NCI-H2081 (cell line): ENCODE measurements at places on chromosomes 2 and 18.

- DNase-seq = no peak
These were observed 118.6 kb downstream of the PARD3B start for GRCh38 chr2:204663816-204664425.

GRCh38 chr2:183148955-183149354, 24.7 kb downstream of the NUP35 start:
- DNase-seq = no peak

GRCh38 chr18:59646228-59646962, 50.8 kb downstream of the CCBE1 start:
- DNase-seq = no peak

DNA sequence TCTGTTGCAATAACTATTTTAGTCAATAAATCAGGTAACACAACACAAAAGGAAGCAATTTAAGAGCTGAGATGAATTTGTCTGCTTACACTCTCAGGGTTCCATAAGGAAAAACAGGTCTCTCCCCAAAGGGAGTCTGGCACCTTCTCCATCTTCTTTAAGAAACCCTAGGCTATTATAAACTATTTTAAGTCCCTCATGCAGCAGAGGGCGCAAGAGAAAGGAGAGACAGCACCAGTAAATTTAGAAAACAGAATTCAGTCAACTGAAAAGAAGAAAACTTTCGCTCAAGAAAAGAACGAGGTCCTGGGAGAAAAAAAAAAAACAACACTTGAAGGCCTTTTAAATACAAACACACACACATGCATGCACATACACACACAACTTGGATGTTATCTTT, 19.1 kb downstream of the SULT1C4 start:
- no peak for DNase-seq

DNA sequence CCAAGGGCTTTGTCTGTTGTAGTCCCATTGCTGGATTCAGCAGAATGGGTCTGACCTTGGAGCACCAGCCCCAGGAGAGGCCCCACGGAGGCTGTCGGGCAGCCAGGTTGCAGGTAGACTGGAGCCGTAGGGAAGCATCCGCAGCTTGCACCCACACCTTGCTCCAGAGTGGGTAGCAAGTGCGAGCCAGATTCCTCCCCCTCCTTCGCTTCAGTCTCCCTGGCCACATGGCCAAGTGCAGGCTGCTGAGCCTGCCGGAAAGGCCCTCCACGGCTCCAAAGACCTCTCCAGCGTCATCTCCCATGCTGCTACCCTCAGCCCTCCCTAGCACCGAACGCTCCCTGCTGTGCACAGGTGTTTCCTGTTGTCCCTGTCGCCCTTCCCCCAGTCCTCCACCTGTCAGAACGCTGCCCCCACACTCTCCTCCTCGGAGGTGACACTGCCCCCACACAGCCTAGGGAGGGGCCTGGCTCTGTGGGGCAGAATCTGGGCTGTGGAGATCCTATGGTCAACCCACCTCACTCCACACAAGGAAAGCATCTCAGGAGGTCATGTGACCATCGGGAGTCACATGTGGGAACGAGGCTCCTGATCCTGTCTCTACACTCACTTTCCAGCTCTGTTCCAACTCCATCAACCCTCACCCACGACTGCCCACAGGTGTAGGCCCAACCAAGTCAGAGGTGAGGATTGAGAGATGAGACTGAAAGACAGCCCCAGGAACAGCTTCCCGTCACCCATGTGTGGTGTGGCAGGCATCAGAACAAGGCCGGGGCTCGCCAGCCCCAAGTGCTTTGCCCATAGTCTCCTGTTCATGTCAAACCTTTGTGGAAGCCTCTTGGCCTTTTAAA, 8.3 kb downstream of the KCNF1 start:
- no peak for DNase-seq

- DNase-seq = no peak
These were observed 18.2 kb downstream of the PMS1 start for GRCh38 chr2:189802396-189802912.
